EL (cell line): ENCODE measurements at places on chromosomes 5 and 9.

GRCh38 chr5:180873615-180874520 is 12.8 kb upstream of the ZFP62 start:
- peak; percentile 42 for DNase-seq

- DNase-seq = peak; percentile 69
Observed at GRCh38 chr9:115015018-115015635, 84.7 kb upstream of the TNFSF8 start.

DNA sequence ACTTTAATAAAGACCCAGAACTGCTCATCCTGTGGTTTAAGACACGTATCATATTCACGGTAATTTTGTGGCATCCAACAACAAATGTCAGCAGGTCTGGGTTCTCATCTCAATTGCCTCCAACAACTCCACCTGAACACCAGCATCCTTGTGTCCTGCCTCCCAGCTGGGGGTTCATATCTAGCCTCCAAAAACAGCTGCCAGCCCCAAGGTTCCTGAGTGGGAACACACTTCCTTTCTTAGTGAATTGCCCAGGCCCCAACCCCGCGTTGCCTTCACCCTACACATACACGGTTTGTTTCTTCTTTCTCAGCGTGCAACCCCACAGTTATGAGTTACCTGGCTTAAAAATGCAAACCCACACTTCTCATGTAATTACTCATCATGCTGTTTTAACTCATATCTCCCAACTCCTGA is 77.9 kb downstream of the SEMA4D start:
- no peak for DNase-seq

DNA sequence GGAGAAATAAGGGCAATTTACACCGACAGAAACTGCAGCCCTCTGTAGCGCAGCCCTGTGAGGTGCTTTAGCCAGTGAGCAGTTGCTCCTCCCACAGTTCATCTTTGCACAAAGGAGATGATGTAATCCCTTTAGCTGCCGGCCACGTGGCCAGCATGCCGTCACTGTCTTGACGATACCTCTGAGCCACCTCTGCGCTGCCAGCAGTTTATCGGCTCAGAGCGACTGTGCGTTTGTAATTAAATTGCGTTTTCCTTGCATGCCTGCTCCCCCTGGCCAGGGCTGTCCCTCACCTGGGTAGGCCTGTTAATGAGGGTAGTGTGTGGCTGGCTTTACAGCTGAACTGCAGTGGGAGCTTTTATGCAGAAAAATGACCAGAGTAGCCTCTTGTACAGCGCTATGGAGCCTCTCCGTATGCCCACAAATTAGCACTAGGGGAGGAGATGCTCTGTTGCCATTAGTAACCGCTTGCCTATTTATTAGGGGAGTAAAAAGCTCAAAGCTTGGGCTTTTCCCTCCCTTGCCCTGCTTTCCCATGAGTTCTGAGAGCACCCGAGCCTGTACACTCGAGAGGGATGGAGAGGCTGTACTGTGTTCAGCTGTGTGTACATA is 107.0 kb downstream of the TRIO start:
- peak; percentile 60 for DNase-seq

- no peak for DNase-seq
Observed at GRCh38 chr9:32748013-32748412, 35.3 kb upstream of the TMEM215 start.

- DNase-seq = no peak
Observed at GRCh38 chr5:120151181-120151580, 312.9 kb upstream of the PRR16 start.

DNA sequence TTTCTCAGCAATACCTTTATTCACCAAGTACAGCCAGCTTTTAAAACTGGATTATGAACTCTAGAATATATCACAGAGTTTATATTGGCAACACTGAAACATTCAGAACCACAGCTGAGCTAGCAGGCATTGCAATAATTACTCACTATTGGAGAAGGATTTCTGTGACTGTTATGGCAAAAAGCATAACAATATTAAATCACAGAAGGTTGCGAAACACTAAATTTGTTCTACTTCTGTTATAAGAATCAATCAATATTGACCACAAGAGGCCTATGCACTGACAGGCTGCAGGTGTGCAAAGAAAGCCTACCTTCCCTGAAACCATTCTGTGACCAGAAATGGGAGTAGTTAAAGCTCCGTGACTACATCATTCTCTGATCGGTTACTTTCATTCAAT is 59.2 kb downstream of the AP3B1 start:
- no peak for DNase-seq

DNA sequence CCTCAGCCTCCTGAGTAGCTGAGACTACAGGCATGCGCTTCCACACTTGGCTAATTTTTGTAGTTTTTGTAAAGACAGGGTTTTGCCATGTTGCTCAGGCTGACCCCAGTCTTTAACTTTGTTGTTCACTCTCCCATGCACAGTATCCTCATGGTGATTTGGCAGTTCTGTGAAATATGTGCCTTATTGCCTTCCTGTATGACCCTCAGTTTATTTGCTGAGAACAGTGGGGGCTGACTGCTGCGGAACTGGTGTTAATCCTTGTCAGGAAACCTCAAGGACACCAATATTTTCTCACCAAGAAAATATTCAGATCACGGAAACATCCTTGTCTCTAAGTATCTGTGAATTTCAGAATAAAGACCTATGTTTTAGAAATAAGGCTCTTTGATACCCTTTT is 287.8 kb downstream of the ARRDC3 start:
- no peak for DNase-seq

DNA sequence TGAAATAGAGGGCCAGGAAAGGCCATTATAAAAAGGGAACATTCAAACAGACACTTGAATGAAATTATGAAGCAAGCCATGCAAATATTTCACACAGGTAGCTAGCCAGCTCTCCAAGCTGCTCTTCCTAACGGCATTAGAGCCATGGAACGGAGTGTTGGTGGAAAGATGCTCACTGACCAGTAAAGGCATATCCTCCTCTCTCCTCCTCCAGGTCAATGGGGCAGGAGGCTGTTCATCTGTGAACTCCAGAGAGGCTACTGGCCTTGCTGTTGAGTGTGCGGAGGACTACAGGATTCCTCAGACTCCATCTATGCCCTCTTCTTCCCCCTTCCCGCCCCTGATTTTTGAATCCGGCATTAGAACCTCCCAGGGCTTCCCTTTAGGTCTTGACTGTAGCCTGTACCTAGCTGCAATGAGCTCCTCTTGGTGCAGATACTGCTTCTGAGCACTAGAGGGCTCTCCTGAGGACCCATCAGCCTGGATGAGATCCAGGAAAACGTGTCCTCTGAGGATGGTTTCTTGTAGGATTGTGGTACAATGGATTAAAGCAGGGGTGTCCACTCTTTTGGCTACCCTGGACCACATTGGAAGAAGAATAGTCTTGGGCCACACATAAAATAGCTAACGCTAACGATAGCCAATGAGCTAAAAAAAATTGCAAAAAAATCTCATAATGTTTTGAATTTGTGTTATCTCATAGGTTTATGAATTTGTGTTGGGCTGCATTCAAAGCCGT is 162.2 kb downstream of the SREK1 start:
- DNase-seq = peak; percentile 67
